ENCODE measurements at places on chromosomes 1 and 21. TPM values are rescaled to one million over a fixed set of nuclear protein-coding genes. Genes with fewer than 3 reads are reported as not detected.

TFF1 gene
- total RNA-seq: not detected

LYSMD1 gene
- total RNA-seq: 7.1 TPM

PROX1 gene
- 15.6 TPM for total RNA-seq

OLIG2 gene
- not detected for total RNA-seq

All from tongue (tissue), 3 donors.